Activated CD4-positive, CD25-positive, alpha-beta regulatory T cell treated with anti-CD3 and anti-CD28 coated beads, Interleukin-2, amount 50 U/mL, for 16 hours (primary cell): ENCODE measurements at places on chromosomes 5 and 9.

DNA sequence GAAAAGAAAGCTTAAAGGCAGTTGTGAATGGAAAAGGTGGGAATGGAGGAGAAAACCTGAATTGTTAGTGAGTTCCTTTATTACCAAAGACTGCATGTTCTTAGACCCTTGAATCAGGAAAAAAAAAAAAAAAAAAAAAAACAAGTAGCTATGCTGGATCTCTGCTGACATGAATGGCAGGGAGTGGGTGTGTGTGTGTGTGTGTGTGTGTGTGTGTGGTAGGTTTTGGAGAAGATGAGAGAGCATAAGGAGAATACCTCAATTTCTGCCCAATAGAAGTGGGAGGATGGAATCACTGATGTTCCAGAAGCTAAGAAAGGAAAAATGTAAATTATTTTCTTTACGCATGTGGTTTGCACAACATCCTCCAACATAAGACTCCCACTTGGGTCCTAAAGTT is 25.5 kb upstream of the NR4A3 start:
- no peak for DNase-seq

GRCh38 chr5:50301756-50302155 is 139.3 kb downstream of the EMB start:
- no peak for DNase-seq

DNA sequence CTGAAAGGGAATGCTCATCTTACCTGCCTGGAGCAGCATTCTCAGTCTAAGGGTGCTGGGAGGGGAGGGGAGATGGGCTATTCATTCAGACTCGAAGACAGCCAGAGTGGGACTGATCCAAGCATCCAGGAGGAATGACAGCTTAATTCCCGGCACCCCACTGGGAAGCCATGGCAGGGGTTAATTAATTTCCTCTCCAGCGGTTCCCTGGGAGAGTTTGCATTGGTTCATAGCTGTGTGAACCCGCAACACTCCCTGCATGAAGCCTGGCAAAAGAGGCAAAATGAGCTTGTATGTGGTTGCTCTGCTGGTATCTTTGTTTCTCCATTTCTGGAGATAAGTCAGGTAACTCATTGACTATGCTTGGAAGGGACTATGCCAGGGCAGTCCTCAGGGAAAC is 401.0 kb upstream of the SLC24A2 start:
- DNase-seq = no peak

- DNase-seq = no peak
Measured at GRCh38 chr5:155696362-155696761, 630.6 kb upstream of the SGCD start.

DNA sequence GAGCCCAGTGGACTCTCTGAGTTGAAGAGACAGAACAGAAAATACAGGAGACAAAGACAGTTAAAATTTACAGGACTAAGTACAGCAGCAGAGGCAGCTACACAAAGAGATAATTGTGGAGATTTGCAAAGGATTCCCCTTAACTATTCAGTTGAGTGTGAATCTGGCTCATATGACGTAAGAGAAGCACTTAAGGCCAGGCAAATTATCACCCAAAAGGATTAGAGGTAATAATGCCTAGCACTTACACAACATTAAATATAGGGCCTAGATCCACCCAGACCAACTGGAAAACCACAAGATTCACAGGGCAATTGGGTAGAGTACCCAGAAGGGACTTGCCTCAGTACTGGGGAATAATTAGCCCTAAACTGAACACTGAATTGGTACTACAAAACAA is 41.3 kb downstream of the ADAMTS6 start:
- no peak for DNase-seq

GRCh38 chr9:120724757-120725400 is 10.6 kb upstream of the MEGF9 start:
- DNase-seq = no peak

- DNase-seq = no peak
Measured at GRCh38 chr5:76038212-76038611, 45.0 kb upstream of the SV2C start.

DNA sequence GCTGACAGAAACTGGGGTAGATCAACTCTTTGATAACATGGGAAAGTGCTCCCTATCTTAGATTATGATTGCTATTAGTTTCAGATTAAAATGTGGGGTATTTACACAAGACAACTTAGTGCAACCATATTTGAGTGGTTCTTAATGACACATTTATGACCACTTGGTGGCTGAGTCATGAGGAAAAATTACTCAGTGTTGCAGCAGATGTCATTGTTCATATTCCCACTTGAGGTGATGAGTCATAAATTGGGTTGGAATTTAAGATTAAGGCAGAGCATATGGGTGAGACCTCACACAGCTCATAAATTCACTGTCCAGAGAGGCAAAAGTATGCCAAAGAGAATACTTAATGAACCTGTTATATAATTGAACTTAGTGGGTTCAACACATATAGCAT is 408.3 kb downstream of the DMRT2 start:
- DNase-seq = no peak

- DNase-seq = no peak
Measured at GRCh38 chr9:137825324-137825989, 52.1 kb upstream of the CACNA1B start.

DNA sequence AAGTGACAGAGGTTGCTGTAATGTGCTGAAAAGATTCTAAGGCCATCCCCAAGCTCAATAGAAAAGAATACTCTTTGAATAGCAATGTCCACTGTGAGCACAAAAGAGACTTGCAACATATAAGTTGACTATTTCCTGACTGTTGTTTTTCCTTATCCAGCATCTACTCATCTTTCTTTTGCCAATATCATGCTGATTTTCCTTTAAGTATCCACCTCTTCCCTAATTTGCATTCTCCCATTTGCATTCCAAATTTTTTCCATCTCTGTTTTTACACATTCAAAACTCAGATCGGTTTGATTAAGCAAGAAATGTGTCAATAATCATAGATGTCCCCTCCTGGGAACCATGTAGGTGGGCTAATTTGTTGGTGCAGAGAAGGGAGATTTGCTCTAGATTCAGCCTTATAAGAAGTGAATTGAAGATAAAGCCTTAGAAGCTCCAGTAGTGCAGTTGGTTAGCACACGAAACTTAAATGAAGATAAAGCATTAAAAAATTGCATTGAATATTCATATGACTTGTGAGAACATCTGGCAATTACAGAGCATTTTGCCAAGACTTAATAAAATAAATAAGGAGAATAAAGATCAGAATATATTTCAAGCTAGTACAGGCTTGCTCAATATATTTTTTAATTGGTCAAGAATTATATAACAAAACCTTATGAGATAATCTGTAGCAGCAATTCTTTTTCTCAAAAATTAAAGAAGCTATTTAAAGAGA is 267.6 kb downstream of the TMEM167A start:
- DNase-seq = no peak

- DNase-seq = no peak
Measured at GRCh38 chr5:30867711-30868110, 325.8 kb upstream of the CDH6 start.

- DNase-seq = no peak
Measured at GRCh38 chr5:152437866-152438265, 32.8 kb upstream of the NMUR2 start.

DNA sequence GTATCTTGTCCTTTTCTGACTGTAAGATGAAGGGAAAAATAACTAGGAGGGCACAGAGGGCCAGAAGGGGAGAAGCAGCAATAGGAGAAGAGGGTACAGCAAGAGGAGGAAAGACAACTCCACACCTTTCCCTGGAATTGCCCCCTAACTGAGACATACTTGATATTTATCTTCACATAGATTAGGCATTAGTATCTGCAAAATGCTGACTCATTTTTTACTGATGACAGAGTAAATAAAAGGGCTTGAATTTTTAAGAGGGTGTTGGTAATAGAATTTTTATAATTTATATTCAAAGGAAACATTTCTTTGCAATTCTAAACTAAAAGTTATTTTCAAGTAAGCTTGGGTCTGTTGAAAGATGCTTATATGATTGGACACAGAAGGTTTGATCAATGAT is 86.8 kb upstream of the PRRC1 start:
- DNase-seq = no peak
